ENCODE measurements at places on chromosomes 5 and 9.

GRCh38 chr5:129619782-129620181 lies 128.1 kb upstream of the MINAR2 start:
- no peak for DNase-seq

- DNase-seq, result no peak
These were observed 34.5 kb upstream of the TCF7 start for GRCh38 chr5:134079748-134080581.

GRCh38 chr9:135976531-135976930 lies 15.4 kb upstream of the UBAC1 start:
- no peak for DNase-seq

DNA sequence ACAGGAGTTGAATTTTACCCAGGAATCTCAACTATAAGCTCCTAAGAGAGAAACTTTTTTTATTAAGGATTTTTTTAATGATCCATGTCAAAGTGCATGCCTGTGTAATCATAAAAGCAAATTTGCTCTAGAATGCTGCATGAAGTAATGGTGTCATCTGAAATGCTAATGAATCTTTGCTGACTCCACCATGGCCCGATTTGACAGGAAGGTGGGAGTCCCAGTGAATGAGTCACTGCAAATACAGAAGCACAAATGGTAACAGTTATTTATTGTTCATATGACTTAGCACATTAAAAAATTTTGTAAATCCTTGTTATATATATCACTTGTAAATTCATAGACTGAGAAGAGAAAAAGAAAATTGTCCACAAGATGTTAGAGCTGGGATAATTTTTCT lies 341.3 kb downstream of the RASEF start:
- no peak for DNase-seq

- no peak for DNase-seq
These were observed 2.9 kb upstream of the NPDC1 start for GRCh38 chr9:137048655-137049543.

GRCh38 chr9:76709020-76709419 lies 55.2 kb upstream of the PCA3 start:
- no peak for DNase-seq

DNA sequence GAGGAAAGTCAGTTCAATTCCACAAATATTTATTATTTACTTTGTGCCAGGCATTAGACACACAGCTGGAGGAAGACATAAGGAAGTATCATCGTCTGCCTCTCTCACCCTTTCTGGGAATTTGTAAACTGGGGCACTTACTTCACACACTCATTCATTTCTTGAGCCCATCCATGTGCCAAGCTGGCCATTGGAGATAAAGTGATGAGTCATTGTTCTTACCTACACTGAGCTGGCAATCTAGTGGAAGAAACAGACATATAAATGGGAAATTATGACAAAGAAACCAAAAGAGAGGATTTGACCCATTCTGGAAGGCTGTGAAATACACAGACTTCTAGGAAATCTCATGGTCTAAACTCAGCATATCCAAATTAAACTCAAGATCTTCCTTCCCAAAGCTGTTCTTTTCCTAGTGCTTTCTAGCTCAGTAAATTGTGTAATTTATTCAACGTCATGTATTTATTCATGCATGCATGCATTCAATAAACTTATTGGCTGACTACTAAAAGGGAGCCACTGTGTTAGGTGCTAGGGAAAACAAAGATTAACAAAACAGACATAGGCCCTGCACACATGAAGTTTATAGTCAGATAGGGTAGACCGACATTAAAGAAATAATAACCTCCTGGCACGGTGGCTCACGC lies 65.3 kb downstream of the SH3RF2 start:
- DNase-seq, result no peak

DNA sequence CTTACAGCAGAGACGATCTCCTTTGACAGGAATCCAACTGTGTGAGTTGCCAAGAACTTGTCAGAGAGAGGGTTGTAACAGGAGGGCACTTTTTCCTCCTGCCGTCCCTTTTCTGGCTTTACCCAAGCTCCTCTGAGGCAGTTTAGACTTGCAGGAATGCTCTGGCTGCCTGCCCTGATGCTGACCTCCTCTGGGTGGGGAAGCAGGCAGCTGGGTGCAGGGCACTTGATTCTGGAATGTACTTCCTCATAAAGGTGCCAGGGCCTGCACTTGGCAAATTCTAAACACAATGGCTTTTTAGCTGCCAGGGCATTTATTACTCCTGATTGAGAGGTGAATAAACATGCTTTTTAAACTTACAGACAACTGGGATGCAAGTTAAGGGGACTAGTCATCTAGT lies 190.4 kb downstream of the EPB41L4A start:
- DNase-seq, result no peak

- DNase-seq, result no peak
These were observed 17.4 kb downstream of the EGR1 start for GRCh38 chr5:138482638-138483037.

GRCh38 chr5:78511121-78511906 lies 137.3 kb downstream of the LHFPL2 start:
- DNase-seq, result peak; percentile 47

GRCh38 chr9:83154821-83155220 lies 91.9 kb upstream of the RASEF start:
- no peak for DNase-seq

Data from GDM1 (cell line).